Uterus (tissue), 4 donors: ENCODE measurements at places on chromosomes 4 and X. TPM values are rescaled to one million over a fixed set of nuclear protein-coding genes. Genes with fewer than 3 reads are reported as not detected.
A peak's percentile ranks its signal among the peaks of the same experiment; 100 is the strongest.

- no peak for DNase-seq
Observed at GRCh38 chrX:100296183-100296753, 113.8 kb downstream of the PCDH19 start.

Gene RENBP
- total RNA-seq, result 2.8 TPM

DNA sequence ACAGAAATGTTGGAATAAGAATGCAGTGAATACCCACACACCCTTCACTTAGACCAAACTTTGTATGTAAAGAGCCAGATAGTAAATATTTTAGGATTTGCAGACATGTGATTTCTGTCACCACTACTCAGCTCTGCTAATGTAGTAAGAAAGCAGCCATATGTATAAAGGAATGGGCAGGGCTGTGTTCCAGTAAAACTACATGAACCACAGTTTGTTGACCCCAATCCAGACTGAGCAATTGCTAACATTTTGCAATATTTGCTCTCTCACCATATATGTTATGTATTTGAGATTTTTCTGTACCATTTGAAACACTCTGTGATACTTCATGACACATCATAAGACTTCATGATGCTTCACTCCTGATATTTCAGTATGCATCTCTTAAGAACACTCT is 32.0 kb upstream of the TBC1D1 start:
- DNase-seq, result no peak

- DNase-seq, result peak; percentile 19
Observed at GRCh38 chrX:147912093-147912801, 528 bp downstream of the FMR1 start.

DNA sequence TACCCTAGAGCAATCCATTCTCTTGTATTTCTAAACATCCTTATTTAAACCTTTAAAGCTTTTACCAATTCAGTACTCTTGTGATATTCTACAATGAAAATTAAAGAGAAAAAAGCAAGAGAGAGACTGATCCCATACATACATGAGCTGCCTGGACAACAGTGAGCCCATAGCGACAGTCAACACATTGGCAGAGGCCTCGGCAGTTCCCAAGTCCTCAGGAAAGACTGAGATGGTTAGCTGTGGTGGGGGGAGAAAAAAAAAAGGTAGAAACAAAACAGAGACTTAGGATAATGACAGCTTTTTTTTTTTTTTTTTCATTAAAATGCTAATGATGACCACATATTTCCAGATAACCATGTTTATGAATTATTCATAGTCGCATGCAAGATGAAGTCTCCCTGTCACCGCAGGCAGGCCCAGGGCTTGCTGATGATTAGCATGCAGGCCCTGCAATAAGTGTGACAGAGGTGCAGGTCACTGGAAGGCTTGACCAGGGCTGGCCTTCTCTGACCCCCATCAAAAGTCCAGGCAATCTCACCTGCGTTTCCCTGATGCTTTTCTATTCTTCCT is 148.8 kb downstream of the APBB2 start:
- DNase-seq, result no peak

GRCh38 chrX:151780621-151781020 is 46.1 kb downstream of the CNGA2 start:
- DNase-seq, result no peak

Gene ARHGAP36
- total RNA-seq, result not detected

DNA sequence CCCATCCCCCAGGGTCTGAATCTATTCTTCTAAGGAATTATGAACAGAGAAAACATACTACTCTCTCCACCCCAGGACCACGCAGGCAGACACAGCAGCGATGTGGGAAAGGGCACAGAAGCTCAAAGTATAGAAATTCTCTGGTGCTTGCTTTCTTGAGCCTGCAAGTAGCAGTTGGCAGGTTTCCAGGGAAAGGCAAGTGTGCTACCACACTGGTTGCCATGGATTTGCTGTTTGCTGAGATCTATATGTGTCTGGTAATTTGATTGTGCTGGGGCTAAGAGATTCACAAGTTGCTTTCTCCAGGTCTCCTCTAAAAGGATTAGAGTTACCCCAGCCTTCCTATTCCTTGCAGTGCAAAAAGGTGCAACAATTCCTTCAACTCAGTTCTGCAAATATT is 83.1 kb downstream of the GUCY2F start:
- DNase-seq, result no peak

Gene ZDHHC15
- 8.6 TPM for total RNA-seq

GRCh38 chr4:94411296-94411695 is 40.4 kb upstream of the PDLIM5 start:
- no peak for DNase-seq
